ENCODE measurements at places on chromosomes 5 and 9. TPM values are rescaled to one million over a fixed set of nuclear protein-coding genes. Genes with fewer than 3 reads are reported as not detected.

The STPG3 gene
- not detected for polyA plus RNA-seq

The OR1J2 gene
- not detected for polyA plus RNA-seq

The SMIM15 gene
- 19.6 TPM for polyA plus RNA-seq

The PDE6A gene
- not detected for polyA plus RNA-seq

The ECSCR gene
- polyA plus RNA-seq = 8.5 TPM

The SLC34A1 gene
- not detected for polyA plus RNA-seq

The ARL10 gene
- polyA plus RNA-seq = 3.1 TPM

The ZBTB34 gene
- 2.8 TPM for polyA plus RNA-seq

The ENHO gene
- polyA plus RNA-seq = 2.7 TPM

The SLC6A3 gene
- not detected for polyA plus RNA-seq

The GPR151 gene
- not detected for polyA plus RNA-seq

The PCDHA2 gene
- polyA plus RNA-seq = not detected

The PITX1 gene
- 0.32 TPM for polyA plus RNA-seq

The DIRAS2 gene
- 0.01 TPM for polyA plus RNA-seq

The PCDHGC3 gene
- 21.7 TPM for polyA plus RNA-seq

The TBC1D2 gene
- 6.9 TPM for polyA plus RNA-seq

The NPDC1 gene
- polyA plus RNA-seq = 45.3 TPM

The OTP gene
- polyA plus RNA-seq = not detected

The OGN gene
- 0.98 TPM for polyA plus RNA-seq

The ANKRD18A gene
- 0.09 TPM for polyA plus RNA-seq

The GTF3C4 gene
- 2.8 TPM for polyA plus RNA-seq

The ARID3C gene
- polyA plus RNA-seq = not detected

The DENND4C gene
- 15.7 TPM for polyA plus RNA-seq

The NDUFS6 gene
- polyA plus RNA-seq = 27.8 TPM

The LCN12 gene
- 1.4 TPM for polyA plus RNA-seq

The IL9 gene
- polyA plus RNA-seq = not detected

The FREM1 gene
- 1.7 TPM for polyA plus RNA-seq

The PCDHGA8 gene
- 0.45 TPM for polyA plus RNA-seq

The ANKDD1B gene
- polyA plus RNA-seq = 0.16 TPM
